A549 (cell line): ENCODE measurements at places on chromosomes 6 and 20.

DNA sequence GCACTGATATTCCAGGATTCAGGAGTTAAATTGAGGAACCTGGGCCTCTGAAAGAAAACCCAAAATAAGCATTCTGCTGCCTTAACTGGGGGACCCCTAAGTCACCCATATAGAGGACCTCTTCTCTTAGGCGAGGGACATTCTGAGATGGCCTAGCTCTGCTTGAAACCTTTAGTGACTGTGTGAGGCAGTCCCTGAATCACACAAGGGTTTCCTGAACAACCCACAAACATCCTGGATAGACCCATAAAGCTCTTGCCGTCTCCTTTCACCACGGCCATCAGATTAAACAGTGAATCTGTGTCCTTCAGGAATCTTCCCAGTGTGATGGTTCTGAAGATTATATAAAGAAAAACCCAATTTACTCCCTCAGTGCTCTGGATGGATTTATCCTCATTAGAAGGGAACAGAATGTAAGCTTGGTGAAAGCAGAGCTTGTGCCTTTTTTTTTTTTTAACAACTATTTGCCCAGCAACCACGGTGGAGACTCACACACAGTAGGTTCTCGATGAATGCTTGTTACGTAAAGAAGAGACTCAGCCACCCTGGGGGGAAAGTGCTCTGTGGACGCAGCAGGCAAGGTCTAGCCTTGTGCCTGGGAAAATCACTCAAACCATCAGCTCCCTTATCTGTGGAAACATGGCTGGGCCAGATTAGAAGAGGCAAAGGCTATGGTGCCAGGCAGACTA, 39.1 kb upstream of the SIRPG start:
- DNase-seq: no peak

- no peak for DNase-seq
Observed at GRCh38 chr6:146364816-146365594, 178.6 kb upstream of the RAB32 start.

DNA sequence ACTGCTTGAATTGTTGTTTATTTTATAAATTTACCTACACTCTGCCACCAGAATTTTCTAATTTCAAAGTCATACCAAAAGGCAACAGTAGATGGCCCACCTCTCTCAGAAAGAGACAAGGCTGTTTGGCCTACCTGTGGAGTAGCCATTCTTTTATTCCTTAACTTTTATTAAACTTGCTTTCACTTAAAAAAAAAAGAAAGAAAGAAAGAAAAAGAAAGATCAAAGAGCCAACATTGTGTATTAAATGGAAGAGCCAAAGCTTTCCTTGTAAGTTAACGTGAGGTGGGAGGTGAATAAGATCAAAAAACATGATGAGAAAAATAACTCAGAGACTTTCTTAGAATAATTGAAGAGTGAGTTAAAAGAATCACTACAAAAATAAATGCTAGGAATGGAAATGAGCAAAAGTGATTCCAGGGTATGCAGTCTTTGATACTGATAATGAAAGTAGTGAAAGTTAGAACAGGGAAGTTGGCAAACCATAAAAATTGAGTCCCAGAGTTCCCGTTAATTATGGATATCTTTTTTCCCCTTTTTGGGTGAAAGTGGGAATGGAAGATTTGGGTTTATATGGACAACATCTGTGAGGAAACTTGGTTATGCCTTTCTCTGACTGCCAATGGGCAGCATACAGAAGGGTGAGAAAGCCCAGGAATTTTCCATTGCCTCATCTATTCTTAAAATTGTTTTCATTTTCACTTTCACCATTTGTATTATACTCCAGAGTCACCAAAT, 35.9 kb upstream of the MYB start:
- peak; percentile 17 for DNase-seq

DNA sequence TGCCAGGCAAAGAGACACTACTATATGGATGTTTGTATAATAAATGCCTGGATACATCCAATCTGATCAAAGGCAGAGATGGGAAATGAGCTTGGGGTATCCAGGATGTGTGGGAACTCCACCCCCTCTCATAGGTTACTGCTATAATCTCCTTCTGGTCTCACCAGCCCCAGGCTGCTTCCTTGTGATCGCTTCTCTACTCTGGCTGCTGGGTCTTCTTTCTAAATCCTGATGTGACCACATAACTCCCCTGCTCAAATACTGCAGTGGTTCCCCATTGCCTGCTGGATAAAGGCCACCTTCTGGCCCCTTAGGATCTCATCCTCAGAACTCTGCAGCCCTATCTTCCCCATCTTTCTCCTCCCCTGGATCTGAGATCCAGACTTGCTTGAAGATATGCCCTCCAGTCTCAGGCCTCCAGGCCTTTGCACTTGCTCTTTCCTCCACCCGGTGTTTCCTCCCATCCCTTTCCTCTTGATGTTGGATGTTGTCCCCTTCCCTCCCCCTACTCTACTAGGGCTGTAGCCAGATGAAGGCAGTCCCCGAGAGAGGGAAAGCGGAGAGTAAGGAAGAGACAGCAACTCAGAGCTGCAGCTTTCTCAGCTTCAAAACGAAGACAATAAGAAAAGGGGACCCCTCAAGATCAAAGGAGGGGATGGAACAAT, 828 bp upstream of the XKR7 start:
- DNase-seq: no peak

GRCh38 chr20:3980260-3981131, 34.9 kb downstream of the RNF24 start:
- DNase-seq: peak; percentile 59

- DNase-seq: no peak
Observed at GRCh38 chr6:127475823-127476176, 16.6 kb upstream of the KIAA0408 start.

DNA sequence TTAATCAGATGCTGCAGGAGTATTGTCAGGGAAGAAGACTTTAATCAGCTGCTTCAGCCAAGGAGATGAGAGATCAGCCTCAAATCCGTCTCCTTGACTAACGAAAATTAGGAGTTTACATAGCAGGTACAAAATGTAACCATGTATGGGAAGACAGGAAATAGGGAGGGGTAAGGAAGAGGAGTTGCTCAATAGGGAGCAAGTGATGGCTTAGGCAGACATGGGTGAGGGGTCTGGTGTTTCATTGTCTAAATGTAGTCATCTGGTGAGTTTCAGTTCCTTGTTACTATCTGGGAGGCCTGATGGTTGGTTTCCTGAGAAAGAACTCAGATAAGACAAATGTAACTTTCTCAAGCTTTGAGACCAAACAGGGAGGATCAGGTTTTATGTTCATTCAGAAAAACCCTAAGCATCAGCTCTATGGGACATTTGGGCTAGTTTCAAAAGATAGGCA, 217.3 kb upstream of the SULF2 start:
- DNase-seq: no peak

- DNase-seq: no peak
Observed at GRCh38 chr6:119065955-119066354, 12.5 kb downstream of the FAM184A start.

- no peak for DNase-seq
Observed at GRCh38 chr6:16059496-16059895, 69.4 kb upstream of the MYLIP start.

DNA sequence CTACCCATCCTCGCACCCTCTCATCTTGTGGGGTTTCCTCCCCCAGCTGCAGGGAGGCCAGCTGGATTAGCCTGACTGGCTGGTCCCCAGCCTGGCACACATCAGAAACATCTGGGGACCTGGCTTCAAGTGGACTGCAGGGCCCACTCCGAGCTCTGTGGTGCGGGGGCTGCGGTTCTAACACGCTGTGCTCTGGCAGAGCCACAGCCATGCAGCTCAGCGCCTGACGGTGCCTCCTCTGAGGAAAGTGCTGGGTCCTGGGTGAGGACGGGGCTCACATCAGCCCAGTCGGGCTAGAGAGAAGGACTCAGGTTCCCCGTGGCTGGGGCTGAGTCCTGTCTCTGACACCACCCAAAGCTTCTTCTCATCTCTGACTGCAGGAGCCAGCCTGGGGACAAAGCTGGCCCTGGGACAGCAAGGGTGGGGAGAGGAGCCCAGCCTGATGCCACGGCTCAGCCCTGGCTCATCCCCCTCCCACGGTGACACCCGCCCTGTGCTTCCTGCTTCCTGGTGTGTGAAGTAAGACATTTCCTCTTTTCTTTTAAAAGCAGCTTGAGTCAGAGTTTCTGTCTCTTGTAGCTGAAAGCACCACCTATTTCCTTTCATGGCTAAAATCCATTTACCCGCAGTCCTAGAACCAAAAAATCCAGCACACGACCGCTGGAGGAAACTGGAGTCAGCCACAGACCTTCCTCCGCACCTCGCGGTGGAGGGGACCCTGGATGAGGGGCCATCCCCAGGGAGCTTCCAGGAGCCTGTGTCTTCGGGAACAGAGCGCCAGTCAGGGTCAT, 127.4 kb upstream of the AFDN start:
- no peak for DNase-seq

- DNase-seq: no peak
Observed at GRCh38 chr20:24506696-24507095, 37.3 kb downstream of the SYNDIG1 start.

DNA sequence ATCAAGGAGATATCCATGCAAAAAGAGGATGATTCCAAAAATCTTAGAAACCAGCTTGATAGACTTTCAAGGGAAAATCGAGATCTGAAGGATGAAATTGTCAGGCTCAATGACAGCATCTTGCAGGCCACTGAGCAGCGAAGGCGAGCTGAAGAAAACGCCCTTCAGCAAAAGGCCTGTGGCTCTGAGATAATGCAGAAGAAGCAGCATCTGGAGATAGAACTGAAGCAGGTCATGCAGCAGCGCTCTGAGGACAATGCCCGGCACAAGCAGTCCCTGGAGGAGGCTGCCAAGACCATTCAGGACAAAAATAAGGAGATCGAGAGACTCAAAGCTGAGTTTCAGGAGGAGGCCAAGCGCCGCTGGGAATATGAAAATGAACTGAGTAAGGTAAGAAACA, 10.1 kb upstream of the SNRNP48 start:
- DNase-seq: no peak
